Gastroesophageal sphincter (tissue), 4 donors: ENCODE measurements at places on chromosomes 4 and X.

GRCh38 chrX:43860646-43861370 is 21.4 kb downstream of the MAOB start:
- no peak for ATAC-seq

GRCh38 chrX:24231641-24232179 is 82.2 kb downstream of the SUPT20HL2 start:
- ATAC-seq, result no peak

GRCh38 chr4:82776925-82777542 is 21.6 kb downstream of the SCD5 start:
- peak; percentile 44 for ATAC-seq

DNA sequence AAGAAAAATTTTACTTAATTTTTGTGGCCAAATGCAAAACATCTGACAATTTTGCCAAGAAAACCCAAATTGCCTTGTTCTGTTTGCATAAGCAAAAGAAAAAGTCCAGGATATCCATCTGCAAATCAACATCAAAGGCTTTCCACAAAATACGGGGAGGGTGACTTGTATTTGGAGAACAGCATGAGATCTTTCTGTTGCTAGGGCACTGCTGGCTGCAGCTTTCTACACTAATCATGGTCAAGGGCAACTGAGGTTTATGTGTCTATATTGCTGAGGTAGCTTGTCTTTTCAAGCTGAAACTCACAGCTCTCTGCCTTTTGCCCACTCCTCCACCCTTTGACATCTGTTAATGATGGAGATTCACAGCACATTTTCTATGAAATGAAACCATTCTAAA is 389.1 kb downstream of the NKX6-1 start:
- no peak for ATAC-seq

DNA sequence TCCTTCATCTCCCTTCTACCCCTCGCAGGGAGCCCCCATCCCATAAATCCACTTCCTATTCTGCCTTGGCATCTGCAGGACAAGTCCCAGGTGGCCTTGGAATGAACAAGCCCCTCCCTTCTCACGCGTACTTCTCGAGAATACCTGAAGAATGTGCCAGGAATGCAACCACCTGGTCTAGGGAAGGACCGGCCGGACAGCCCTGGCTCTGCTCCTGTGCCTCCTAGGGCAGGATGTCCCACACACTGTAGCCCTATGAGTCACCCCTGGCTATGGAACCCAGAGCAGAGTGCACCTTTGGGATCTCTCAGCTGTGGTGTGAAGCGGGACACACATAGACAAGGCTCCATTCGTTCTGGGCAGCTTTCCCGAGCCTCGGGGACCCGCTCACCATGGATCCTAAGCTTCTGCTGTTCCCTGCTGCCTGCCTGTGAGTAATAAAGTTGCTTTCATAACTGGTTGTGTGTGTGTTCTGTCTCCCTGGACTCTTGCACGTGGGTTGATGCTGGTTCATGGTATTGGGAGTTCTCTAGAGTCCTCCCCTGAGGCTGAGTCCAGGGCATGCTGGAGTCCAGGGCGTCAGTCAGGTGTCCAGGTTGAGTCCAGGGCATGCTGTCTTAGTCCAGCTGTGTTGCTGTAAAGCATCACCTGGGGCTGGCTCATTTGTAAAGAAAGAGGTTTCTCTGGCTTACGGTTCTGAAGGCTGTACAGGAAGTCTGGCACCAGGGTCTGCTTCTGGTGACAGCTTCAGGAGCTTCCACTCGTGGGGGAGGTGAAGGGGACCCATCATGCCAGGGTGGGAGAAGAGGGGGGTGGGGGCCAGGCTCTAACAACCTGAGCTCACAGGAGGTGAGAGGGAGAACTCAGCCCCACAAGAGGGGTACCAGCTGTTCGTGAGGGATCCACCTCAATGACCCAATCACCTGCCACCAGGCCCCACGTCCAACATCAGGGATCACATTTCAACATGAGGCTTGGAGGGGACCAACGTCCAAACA is 7.4 kb upstream of the PDE6B start:
- no peak for ATAC-seq

DNA sequence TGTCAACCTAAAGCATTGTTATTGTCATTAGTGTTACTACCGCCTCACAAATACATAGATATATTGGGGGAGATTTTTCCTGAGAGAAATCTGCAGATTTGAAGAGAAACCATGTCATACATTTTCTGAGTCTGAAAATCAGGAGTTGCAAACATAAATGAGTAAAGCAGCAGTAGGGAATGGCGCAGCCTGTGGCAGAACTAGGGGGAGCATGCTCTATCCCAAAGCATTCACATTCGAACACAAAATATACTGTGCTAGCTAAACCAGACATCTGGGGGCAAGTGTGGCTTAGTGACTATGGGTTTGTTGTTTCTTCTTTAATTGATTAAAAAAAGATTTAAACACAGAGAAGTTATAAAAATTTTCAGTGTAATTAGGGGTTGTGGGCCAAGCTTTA is 83.2 kb downstream of the CPE start:
- ATAC-seq, result no peak

GRCh38 chr4:81736324-81736723 is 264.6 kb upstream of the RASGEF1B start:
- no peak for ATAC-seq

DNA sequence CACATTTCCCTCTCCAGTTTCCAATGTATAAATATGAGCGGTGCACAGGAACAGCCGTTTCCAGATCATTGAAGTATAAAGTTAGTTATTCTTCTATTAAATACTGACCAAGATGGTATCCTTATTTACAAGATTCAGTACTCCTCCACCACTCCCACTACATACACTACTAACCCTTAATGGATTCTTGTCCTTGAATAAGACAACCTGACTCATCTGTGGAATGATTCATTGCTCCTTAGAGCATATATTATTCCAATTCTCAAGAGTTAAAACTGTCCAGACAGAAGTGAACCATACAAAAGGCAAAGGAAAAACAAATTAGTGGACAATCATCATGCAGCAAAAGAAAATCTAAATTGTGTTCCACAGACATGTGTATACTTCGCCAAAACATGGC is 373.3 kb downstream of the IDS start:
- ATAC-seq, result no peak

- no peak for ATAC-seq
Observed at GRCh38 chr4:181661923-181662322, 581.3 kb upstream of the TENM3 start.

- no peak for ATAC-seq
Observed at GRCh38 chr4:45131020-45131419, 404.7 kb upstream of the GNPDA2 start.

- ATAC-seq, result no peak
Observed at GRCh38 chrX:84216881-84217280, 28.9 kb upstream of the RPS6KA6 start.

DNA sequence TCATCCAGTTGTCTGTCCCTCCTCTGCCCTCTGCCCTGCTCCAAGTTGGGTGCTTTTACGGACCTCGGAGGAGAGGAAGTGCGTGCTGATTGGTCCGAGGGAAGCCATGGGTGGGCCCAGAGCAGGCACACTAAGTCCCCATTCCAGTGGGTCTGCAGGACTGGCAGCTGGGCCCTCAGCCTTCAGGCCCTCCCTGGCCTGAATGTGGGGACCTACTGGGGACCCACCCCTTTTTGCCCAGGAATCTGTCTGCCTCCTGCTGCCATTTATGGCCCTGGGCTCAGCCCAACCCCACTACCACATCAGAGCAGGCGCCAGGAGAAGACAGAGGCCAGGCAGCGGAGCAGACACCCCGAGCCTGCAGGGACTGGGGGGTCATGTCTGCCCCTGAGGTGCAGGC is 169.6 kb downstream of the TEX13A start:
- ATAC-seq, result no peak

GRCh38 chr4:139188648-139189416 is 11.8 kb upstream of the ELF2 start:
- peak; percentile 60 for ATAC-seq

- ATAC-seq, result no peak
Observed at GRCh38 chrX:16733013-16733412, 13.6 kb downstream of the SYAP1 start.

GRCh38 chr4:52052475-52052780 is 1.3 kb downstream of the SPATA18 start:
- peak; percentile 34 for ATAC-seq

GRCh38 chrX:106397788-106398538 is 213.8 kb upstream of the RADX start:
- no peak for ATAC-seq

DNA sequence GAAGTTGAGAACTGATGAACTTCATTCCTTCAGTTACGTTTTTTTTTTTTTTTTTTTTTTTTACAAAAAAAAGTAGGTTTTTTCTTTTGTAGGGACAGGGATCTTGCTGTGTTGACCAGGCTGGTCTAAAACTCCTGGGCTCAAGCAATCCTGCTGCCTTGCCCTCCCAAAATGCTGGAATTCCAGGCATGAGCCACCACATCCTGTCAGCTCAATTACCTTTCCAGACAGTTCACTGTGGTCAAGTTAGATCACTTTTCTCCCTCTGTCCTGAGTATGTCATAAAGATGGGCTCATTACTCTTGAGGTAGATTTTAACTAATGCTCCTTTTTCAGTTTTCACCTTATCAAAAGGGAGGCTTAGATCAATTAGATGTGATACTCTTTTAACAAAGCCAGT is 10.8 kb upstream of the NR3C2 start:
- ATAC-seq, result no peak

GRCh38 chr4:177313263-177313662 is 3.6 kb downstream of the NEIL3 start:
- ATAC-seq, result no peak

DNA sequence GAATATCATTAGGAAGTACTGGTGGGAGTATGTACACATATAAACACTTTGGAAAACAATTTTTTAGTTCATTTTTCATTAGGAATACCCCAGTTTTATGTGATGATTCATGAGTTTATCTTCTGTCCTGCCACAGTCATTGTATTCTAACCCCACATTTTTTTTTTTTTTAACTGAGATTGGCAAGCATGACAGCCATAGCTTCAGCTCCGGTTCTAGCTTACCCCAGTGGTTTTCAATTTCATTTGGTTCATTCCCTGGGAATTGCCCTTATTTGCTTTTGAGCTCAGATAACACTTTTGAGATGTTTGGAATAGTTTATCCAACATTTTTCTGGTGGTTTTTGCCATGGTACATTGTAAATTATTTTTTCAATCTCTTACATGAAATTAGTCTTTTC is 21.0 kb upstream of the FMR1 start:
- no peak for ATAC-seq

DNA sequence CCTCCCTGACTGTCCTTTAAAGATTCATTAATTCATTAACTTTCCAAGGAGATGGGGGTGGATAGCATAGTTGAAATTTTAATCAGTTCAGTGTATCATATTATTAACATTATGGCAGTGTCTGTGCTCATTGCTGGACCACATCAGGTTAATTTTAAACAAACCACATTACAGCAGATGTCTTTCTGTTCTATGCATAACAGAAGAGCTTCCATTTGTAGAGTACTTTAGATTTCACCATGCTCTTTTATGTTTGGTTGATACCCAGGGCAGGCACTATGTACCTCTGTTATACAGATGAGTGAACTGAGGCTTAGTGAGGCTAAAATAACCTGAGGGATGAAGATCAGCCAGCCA is 41.1 kb downstream of the AFF2 start:
- ATAC-seq, result no peak

DNA sequence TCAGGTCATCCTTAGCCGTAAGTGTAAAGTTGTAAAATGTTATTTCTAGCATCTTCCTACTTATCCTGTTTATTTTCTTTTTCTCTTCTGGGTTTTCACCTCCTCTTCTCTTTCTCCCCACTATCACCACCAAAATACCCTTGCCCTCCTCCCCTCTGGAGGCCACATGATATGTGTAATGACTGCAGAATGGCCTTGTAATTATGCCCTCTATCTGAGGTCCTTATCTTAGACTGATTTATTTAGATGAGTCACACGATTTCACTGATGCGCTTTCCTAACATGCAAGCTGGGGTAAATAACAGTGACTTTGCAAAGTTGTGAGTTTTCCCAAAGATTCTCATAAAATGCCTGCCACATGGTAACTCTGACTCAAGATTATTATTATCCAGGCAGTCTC is 231.8 kb upstream of the GPRIN3 start:
- no peak for ATAC-seq

GRCh38 chrX:47564438-47565085 is 3.6 kb downstream of the ARAF start:
- no peak for ATAC-seq

DNA sequence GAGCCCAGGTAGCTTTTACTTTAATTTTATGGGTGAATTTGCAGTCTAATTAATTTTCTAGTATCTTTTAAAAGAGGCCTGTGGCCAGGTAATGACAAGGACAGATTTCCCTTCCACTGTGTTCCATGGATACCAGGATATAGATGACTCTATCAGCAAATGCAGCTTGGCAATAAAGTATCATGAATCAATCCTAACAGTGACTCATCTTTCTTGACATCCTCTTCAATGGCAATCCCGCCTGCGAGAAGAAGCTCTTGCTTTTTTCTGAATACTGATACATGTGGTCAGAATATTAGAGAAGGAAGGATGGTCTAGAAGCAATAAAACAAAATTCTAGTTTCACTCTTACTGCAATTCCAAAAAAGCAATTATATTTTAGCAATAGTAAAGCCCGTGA is 267.8 kb downstream of the DTHD1 start:
- no peak for ATAC-seq

- no peak for ATAC-seq
Observed at GRCh38 chr4:39466747-39467146, 7.9 kb downstream of the LIAS start.

GRCh38 chrX:3938587-3938986 is 225.1 kb upstream of the PRKX start:
- ATAC-seq, result no peak

GRCh38 chr4:75629239-75629638 is 1.1 kb downstream of the CDKL2 start:
- no peak for ATAC-seq

GRCh38 chrX:14420841-14421240 is 108.5 kb upstream of the GLRA2 start:
- ATAC-seq, result no peak

DNA sequence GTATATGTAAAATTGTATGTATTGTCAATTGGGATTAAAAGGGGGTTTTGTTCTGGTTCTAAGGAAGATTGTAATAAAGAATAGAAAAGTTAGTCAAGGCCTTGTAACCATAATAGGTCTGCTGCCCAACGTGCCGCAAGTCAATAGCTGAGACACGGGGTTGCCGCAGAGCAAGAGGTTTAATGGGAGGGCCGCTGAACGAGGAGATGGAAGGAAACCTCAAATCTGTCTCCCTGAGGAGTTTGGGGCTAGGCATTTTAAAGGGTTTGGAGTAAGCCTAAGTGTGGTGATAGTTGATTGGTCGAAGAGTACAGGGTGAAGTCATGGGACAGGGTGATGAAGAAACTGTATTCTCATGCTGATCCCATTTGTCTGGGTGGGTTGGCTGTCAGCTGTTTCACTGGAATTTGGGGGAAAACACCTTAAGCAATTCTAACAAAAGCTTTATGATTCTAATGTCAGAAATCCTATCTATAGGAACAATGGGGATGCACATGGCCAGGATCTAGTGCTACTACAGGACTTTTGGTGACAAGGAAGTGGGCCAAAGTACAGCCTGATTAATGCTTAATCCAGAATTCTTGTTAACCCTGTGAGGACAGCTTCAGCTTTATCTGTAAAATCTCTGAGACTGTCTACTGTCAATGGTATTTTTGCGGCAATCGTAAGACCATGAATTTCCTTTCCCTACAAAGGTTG is 86.9 kb downstream of the RELL1 start:
- no peak for ATAC-seq

GRCh38 chrX:29824176-29824906 is 391.0 kb upstream of the MAGEB2 start:
- ATAC-seq, result no peak

GRCh38 chr4:177301126-177301639 is 8.5 kb upstream of the NEIL3 start:
- no peak for ATAC-seq

GRCh38 chrX:8083286-8083685 is 87.8 kb downstream of the VCX2 start:
- ATAC-seq, result peak; percentile 25
